Suppressor macrophage treated with lipopolysaccharide for 1 hour (primary cell): ENCODE measurements at places on chromosomes 3 and 15.

- DNase-seq, result peak; percentile 39
Observed at GRCh38 chr15:90871716-90872485, 3.5 kb downstream of the FURIN start.

- DNase-seq, result no peak
Observed at GRCh38 chr3:35705904-35706303, 66.6 kb downstream of the ARPP21 start.

DNA sequence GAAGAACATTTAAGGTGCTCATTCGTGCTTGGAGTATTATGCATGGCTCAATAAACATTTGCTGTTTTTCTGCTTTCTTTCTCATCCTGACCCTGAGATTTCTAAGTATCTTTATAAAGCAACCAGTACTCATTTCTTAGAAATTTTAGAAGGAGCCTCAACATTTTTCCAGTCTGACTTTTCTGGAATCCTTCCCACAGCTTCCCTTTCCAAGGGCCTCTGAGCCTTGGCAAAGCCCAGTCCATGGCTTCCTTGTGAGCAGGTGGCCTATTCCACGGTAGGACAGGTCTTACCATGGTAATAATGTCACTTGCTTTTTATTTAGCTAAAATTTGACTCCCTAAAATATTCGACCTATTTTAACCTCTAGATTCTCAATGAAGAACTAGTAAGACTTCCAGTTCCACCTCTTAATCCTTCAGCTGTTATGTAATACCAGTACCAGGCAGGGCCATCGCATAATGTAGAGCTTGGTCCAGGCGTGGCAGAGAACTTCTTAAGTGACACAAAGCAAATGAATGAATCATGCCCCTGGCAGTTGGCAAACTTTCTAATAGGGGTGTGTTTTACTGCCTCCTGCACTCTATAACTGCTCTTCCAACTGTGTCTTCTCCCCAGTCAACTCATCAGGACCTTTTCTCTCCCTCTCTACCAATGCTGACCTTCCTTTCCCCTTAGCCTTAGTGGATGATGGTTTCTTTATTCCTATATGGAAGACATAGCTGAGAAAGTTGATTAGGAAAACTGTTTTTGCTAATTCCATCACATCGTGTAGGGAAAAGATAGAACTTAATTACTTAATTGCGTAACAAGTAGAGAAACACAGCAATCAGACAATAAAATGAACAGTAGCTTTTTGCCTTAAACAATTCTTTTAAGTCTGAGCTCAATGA, 894 bp upstream of the TM4SF4 start:
- peak; percentile 63 for DNase-seq

- DNase-seq, result no peak
Observed at GRCh38 chr15:57195326-57195725, 181.0 kb upstream of the CGNL1 start.

- peak; percentile 74 for DNase-seq
Observed at GRCh38 chr3:195003006-195003892, 267.7 kb downstream of the XXYLT1 start.

DNA sequence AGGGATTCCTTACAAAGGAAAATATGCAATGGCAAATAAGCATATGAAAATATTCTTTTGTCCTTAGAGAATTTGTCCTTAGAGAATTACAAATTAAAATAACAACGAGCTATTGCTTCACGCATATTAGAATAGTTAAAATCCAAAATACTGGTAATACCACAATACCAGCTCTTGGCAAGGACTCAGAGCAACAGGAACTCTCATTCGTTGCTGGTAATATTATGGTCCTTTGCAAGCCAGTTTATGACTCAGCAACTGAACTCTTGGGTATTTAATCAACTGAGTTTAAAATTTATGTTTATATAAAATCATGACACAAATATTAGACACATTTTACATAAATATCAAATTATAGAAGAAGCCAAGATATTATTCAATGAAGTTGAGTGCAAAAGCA, 1730.4 kb downstream of the SI start:
- no peak for DNase-seq

- DNase-seq, result no peak
Observed at GRCh38 chr3:38634111-38634510, 15.4 kb downstream of the SCN5A start.

DNA sequence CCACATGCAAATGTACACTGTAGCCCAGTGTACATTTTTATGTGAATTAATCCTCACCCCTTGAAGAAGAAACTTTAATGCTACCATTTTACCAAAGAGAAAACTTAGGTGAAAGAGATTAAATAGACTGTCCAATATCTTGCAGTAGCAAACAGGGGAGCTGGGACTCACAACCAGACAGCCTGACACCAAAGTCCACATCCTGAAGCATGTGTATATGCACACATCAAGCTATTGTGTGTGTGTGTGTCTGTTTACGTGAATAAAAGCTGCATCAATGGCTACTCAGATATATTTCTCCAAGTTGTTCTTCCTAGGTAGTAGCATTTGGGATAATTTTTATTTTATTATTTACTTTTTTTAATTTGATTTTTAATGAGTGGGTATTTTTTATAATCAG, 6.7 kb downstream of the ANO10 start:
- DNase-seq, result no peak
